NCI-H146 (cell line): ENCODE measurements at places on chromosomes 7 and 10.

- peak; percentile 96 for DNase-seq
Observed at GRCh38 chr10:116961406-116962251, 43.4 kb downstream of the SHTN1 start.

DNA sequence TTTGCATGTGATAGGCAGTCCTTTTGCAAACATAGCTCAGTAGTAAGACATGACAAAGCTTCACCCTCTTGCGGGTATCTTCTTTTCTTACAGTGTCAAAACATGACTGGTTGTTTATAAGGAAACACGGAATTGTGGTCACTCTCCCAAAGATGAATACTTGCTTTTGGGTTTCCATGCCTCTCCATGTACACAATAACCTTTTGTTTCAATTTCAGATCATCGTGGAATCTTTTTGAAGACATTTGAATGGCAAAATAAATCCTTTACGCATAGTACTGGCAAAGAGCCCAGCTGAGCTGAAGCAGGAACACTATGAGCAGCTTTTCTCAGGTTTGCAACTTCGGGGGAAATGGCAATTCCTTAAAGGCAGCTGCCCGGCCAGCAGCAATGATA is 156.8 kb upstream of the FRMD4A start:
- DNase-seq = peak; percentile 41

DNA sequence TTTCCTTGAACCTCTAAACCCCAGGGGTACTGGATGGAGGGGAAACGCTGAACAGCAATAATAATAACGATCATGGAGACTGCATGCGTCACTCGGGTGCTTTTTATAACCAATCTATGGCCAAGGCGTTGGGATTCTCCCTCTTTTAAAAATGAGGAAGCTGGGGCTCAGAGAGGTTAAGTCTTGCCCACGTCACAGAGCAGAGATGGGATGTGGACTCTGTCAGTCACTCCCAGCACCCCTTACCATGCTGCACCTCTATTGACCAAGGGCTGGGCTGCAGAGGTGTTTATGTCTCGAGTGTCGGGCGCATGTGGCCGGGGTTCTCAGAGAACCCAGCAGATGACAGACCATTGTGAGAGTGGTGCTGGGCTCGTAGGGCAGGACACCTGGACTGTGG is 129.9 kb downstream of the CDH23 start:
- DNase-seq = no peak

DNA sequence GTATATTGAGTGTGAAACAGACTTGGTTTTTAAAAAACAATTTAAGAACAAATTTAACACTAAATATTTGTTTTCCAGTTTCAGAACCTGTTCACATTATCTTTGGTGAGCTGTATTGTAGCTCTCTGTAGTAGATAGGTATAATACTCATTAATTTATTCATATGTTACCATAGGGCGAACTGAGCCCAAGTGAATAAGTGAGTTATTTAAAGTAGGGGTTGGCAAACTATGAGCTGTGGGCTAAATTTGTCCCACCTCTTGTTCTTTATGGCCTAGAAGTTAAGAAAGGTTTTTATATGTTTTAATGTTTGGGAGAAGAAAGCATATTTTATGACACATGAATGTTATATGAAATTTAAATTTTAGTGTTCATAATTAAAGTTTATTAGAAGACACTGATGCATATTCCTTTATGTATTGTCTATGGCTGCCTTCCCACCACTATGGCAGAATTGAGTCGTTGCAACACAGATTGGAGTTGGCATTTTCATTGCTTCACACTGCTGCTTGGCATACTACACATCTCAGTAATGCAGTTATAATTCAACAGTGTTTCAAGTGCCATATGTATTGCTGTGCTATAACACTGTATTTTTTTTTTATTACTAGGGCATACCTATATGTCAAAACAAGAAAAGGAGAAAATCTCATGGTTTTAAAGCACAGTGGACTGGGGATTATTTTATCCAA is 146.5 kb downstream of the ADK start:
- DNase-seq = no peak

DNA sequence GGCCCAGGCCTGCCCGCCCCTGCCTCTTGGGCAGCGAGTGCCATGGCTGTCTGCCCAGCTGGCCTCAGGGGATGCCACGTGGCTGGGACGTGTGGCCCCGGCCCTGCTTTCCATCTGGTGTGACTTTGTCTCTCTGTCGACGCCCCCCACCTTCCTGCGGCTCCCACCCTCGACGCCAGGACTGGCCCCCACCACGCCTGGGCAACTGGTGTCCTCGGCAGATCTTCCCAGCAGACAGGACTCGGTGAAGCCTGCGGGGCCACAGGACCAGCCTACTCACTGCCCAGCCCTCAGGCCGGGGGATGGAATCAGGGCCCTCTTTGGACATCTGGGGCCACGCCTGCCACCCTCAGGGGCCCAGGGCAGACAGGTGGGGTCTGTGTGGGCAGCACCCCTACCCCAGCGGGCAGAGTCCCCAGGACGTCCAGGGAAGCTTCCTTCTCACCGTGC is 55.1 kb downstream of the UNCX start:
- no peak for DNase-seq

DNA sequence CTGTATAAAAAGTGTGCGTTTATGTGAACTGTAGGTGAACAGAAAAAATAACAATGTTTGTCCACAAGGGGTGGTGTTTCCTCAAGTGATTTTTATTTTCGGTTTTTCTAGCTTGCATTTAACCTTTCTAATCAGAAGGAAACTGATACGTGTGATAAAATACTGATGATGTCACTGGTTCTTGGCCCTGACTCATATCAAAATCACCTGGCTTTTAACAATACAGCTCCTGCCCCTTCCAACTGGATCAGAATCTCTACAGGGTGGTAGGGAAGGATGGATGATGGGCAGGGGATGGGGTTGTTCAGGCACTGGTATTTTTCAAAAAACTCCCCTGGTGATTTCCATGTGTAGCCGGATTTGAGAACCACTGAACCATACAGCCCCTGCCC is 10.9 kb downstream of the NPFFR1 start:
- DNase-seq = peak; percentile 12

DNA sequence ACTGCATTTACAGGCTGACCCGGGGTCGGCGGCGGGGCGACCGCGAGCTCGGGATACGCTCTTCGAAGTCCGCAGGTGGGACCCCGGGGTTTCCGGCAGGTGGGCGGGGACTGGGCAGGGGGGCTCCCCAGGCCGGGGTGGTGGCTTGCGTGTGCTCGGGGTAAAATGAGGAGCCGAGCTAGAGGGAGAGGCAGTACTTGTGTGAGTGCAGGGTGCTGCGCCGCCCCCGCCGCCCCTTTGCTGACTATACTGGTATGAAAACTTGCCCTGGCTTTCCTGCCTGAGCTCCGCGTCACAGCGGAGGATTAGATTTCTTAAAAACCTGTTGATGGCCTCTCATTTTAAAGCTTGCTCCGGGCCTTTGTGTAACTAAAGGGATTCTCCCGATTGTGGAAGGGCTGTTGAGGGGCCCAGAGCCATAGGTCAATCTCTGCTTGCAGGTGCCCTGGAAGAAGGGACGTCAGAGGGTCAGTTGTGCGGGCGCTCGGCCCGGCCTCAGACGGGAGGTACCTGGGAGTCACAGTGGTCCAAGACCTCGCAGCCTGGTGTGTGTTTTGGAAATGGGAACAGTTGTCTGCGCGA is 488 bp downstream of the ARMC10 start:
- DNase-seq = peak; percentile 80

DNA sequence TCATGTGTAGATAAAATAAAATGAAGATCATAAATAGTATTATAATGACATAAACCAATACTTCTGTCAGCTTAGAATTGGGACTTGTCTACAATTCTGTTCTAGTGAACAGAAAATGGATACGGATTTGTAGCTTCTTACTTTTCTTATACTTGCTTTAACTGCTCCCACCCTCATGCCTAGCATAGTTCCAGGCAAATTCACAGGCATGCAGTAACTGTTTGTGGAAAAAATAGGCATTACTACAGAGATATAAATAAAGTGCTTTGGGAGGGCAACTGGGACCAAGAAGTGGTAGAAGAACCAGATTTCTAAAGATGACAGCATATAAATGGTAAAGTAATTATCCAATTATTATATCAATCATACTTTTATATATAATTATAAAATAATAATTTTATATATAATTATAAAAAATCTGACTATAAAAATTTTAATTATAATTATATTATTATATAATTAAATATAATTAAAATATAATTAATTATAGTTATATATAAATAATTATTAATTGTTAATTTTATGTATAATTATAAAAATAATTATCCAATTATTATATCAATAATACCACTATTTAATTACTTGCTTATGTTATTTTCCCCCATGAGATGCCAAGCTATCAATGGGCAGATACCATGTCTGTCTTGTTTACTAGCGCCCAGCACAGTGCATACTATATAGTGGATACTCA is 144.1 kb downstream of the NOC3L start:
- no peak for DNase-seq

- DNase-seq = no peak
Observed at GRCh38 chr7:84060760-84061261, 133.8 kb downstream of the SEMA3A start.

DNA sequence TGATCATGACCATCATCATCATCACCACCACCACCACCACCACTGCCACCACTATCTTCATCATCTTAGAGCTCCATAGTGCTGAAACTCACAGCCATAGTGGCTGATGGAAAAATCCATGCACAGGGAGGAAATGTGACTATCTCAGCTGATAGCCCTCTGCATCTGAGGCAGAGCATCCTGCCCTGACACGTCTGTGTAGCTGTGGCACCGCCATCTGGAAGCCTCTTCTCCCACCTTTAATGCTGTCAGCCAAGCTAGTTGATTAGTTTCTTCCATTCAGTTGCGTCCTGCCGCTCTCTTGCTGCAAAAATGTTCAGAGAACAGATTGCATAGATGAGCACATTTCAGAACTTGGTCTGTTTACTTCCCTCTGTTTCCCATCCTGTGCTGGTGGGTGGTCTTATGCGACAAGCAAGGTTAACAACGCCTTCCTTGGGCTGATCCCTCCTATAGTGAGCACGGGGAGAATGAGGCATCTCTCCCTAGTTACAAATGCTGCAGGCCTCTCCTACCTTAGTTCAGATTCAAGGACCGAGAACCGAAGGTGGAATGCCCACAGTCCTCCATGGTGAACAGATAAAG is 478.6 kb downstream of the PLXNA4 start:
- no peak for DNase-seq

- no peak for DNase-seq
Observed at GRCh38 chr7:82384051-82384464, 59.5 kb downstream of the CACNA2D1 start.

- DNase-seq = peak; percentile 83
Observed at GRCh38 chr10:26242706-26243350, 26.3 kb downstream of the GAD2 start.

DNA sequence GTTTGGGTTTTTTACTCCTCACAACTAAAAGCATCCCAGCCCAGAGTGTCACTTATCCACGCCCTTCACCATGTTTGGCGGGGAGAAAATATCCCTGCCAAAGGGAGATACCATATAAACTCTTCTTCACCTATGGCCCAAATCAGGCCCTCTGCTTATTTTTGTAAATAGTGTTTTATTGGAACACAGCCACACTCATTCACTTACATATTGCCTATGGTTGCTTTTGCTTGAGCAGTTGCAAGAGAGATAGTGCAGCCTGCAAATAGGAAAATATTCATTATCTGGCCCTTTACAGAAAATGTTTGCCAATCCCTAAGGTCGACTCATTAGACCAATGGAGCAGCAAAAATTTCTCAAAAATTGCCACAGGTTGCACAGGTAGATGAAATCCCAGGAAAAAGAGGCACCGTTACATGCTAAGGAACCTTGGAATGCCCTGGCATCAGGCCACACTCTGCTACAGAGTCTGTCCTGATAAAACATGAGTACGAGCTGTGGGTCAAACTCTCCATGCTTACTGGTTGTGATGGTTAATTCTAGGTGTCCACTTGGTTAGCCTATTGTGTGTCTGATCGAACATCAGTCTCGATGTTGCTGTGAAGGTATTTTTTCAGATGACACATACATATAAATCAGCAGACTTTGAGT is 7.9 kb upstream of the RASSF4 start:
- no peak for DNase-seq

GRCh38 chr10:43210556-43210955 is 56.3 kb downstream of the RASGEF1A start:
- no peak for DNase-seq

- DNase-seq = peak; percentile 39
Observed at GRCh38 chr10:122474131-122474818, 12.9 kb downstream of the HTRA1 start.

DNA sequence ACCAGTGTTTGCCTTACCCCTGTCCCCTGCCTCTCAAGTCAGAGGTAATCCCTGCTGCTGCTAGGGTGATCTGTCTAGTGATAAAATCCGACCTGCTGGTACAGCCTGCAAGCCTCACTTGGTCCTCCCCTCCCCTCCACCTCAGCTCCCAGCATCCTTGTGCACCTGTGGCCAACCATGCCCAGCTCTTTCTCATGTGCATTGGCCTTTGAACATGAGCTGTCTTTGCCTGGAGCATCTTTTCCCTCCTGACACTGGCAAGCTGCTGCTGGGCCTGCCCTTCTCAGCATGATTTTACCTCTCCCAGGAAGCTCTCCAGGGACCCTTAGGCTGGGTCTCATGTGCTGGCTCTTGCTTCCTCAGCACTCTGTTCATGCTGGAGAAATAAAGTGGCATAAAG is 51.3 kb upstream of the CXCL12 start:
- DNase-seq = no peak

GRCh38 chr10:116984202-116984990 is 20.6 kb downstream of the SHTN1 start:
- no peak for DNase-seq

DNA sequence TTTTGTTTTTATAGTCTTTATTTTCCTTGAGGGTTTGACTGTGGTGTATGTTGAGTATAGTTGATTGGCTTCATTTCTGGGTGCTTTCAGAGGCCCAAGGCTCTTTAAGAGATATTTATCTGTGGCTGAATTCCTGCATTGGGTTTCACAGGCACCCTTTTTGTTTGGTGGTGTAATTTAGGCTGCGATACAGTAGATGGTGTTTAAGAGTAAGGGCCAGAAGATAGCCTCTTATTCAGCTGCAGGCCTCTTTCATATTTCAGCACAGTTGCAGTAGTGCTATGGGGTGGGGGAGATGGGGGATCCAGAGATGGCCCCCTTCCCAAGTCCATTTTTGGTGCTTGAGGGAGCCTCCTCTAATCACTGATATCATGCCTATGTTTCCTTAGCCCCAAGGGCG is 69.7 kb downstream of the MGAM2 start:
- DNase-seq = no peak

DNA sequence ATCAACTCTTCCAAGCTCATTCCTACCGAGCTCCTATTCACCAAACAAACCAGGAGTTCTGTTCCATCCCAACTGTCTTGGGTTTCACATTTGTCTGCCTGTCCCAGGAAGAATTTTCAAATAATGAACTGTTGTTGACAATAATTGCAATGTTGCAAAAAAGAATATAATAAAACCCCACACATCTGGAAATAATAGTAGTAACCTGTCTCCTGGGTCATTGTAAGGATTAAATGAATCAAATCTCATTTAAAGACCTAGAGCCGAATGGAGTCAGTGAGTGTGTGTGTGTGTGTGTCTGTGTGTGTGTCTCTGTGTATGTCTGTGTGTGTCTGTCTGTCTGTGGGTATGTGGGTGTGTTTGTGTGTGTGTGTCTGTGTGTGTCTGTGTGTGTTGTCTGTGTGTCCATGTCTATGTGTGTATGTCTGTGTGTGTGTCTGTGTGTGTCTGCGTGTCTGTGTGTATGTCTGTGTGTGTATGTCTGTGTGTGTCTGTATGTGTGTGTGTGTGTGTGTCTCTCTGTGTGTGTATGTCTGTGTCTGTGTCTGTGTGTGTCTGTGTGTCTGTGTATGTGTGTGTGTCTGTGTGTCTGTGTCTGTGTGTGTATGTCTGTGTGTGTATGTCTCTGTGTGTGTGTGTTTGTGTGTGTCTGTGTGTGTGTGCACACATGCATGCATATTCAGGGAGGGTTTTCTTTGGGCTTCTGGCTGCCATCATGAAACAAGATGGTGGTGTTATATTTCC is 52.7 kb downstream of the TMEM130 start:
- DNase-seq = no peak

GRCh38 chr7:139734395-139734794 is 43.4 kb downstream of the HIPK2 start:
- no peak for DNase-seq
